ENCODE measurements at places on chromosomes 6 and 20. TPM values are rescaled to one million over a fixed set of nuclear protein-coding genes. Genes with fewer than 3 reads are reported as not detected.

DACT2 gene
- total RNA-seq, result 1.5 TPM

ANKRD66 gene
- total RNA-seq, result not detected

SLC17A3 gene
- not detected for total RNA-seq

PPIL6 gene
- total RNA-seq, result 8.5 TPM

DLL1 gene
- 15.3 TPM for total RNA-seq

GMPR gene
- total RNA-seq, result 25.7 TPM

COL21A1 gene
- total RNA-seq, result 8.5 TPM

TDRD6 gene
- total RNA-seq, result 6.5 TPM

ZNF391 gene
- total RNA-seq, result 15.0 TPM

FKBP1C gene
- 0.99 TPM for total RNA-seq

IDH3B gene
- total RNA-seq, result 107 TPM

TREML4 gene
- 0.50 TPM for total RNA-seq

PHACTR3 gene
- 108 TPM for total RNA-seq

COQ3 gene
- total RNA-seq, result 16.2 TPM

PTCRA gene
- total RNA-seq, result not detected

TSPO2 gene
- not detected for total RNA-seq

Measured in dorsolateral prefrontal cortex (tissue), 122 donors.